ENCODE measurements at places on chromosomes 7 and 10. TPM values are rescaled to one million over a fixed set of nuclear protein-coding genes. Genes with fewer than 3 reads are reported as not detected.
A peak's percentile ranks its signal among the peaks of the same experiment; 100 is the strongest.

CRHR2 gene
- 0.07 TPM for total RNA-seq

GOLGA7B gene
- total RNA-seq: 0.04 TPM

FAM25G gene
- not detected for total RNA-seq

ARHGEF35 gene
- total RNA-seq: 19.2 TPM

C7orf57 gene
- 0.35 TPM for total RNA-seq

GRCh38 chr7:85114342-85114741, 72.5 kb downstream of the SEMA3D start:
- no peaks in the 10 kb centered on the region for H3K4me1 ChIP-seq
- no peak overlapping the region for H3K27ac ChIP-seq
- H3K4me3 ChIP-seq: no peak overlapping the region
- H3K36me3 ChIP-seq: no peaks in the 10 kb centered on the region
- H3K27me3 ChIP-seq: no peaks in the 10 kb centered on the region
- DNase-seq: no peak

DNA sequence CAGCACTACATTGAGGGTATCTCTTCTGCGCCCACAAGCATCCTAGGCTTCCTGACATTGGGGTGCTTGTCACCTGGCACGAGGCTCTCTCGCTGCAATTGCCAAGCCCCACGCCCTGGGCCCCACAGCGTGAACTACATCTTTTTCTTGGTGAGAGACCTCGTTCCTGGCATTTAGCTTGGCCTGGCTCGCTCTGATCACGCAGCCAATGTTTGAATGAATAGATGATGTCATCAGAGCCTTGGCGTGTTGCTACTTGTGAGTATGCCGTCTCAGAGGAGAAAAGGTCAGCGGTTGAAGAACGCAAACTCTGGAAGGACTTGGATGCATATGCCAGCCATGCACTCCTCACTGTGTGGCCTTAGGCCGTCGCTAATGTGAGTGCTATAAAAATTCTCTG, 150.2 kb upstream of the AUTS2 start:
- H3K4me3 ChIP-seq: no peak overlapping the region
- peaks cover 7% of the 10 kb centered on the region for H3K36me3 ChIP-seq
- no peak for DNase-seq
- no peak overlapping the region for H3K27ac ChIP-seq
- peaks cover 3% of the 10 kb centered on the region for H3K4me1 ChIP-seq

- H3K36me3 ChIP-seq: no peaks in the 10 kb centered on the region
- H3K27me3 ChIP-seq: no peaks in the 10 kb centered on the region
- no peaks in the 10 kb centered on the region for H3K4me1 ChIP-seq
- no peak overlapping the region for H3K4me3 ChIP-seq
- DNase-seq: no peak
Measured at GRCh38 chr7:151541709-151542499, 22.2 kb upstream of the RHEB start.

- no peak overlapping the region for H3K27ac ChIP-seq
- H3K4me3 ChIP-seq: no peak overlapping the region
- DNase-seq: no peak
- no peaks in the 10 kb centered on the region for H3K36me3 ChIP-seq
- H3K4me1 ChIP-seq: peaks cover 5% of the 10 kb centered on the region
Measured at GRCh38 chr10:50422259-50422658, 170.9 kb upstream of the ASAH2 start.

- no peaks in the 10 kb centered on the region for H3K36me3 ChIP-seq
- peak overlapping the region; percentile 85 for H3K4me3 ChIP-seq
- H3K4me1 ChIP-seq: peaks cover 11% of the 10 kb centered on the region
- H3K27ac ChIP-seq: no peak overlapping the region
- no peak for DNase-seq
Measured at GRCh38 chr10:21518149-21518640, 7.3 kb downstream of the SKIDA1 start.

DNA sequence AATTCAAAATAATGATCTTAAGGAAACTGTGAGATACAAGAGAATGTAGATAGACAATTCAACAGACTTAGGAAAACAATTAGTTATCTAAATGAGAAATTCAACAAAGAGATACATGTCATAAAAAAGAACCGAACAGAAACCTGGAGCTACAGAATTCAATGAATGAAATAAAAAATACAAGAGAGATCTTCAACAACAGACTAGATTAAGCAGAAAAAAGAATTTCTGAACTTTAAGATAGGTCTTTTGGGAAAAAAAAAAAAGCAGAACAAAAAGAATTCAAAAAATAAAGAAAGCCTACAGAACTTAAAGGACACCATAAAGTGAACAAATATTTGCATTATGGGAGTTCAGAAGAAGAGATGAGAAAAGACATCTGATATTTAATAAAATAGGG, 129.1 kb upstream of the FOXK1 start:
- no peak for DNase-seq
- H3K4me1 ChIP-seq: no peaks in the 10 kb centered on the region
- H3K27ac ChIP-seq: no peak overlapping the region
- H3K4me3 ChIP-seq: no peak overlapping the region
- no peaks in the 10 kb centered on the region for H3K36me3 ChIP-seq
- H3K27me3 ChIP-seq: no peaks in the 10 kb centered on the region

DNA sequence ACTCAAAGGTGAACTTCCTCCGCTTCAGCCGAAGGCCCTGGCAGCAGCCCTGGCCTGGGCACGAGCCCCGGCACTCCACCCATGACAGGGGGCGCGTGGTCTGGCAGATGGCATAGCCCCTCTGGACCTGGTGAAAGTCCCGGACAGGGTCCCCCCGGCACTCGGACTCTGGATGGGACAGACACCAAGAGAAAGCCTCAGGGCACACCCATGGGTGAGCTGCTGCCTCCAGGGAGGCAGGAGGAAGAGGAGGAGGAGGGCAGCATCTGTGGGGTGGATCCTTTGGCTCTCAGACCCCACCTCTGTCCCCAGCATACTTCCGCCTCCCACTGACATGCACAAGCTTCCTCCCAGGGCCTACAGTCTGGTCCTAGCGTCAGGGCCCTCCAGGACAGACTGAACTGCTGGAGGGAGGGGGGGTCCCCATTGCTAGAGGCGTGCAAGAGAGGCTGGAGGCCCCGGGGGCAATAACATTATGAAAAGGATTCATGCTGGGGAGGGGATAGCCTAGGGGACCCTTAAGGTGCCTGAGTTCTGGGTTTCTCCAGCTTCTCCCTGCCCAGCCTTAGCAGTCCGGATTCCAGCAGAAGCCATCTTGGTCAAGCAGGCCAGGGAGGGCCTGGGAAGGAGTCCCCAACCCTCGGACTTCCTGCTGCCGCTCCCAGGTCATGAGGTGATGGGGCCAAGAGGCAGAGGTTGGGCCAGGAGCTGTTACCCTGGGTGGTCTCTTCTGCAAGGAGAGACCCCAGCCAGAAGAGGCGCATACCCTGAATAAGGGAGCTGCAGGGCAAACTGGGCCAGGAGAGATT, 169.3 kb downstream of the LCOR start:
- no peaks in the 10 kb centered on the region for H3K36me3 ChIP-seq
- DNase-seq: no peak
- H3K4me1 ChIP-seq: no peaks in the 10 kb centered on the region
- no peaks in the 10 kb centered on the region for H3K27me3 ChIP-seq
- H3K27ac ChIP-seq: no peak overlapping the region

- H3K27me3 ChIP-seq: no peaks in the 10 kb centered on the region
- no peak overlapping the region for H3K27ac ChIP-seq
- no peaks in the 10 kb centered on the region for H3K4me1 ChIP-seq
- no peak for DNase-seq
- H3K36me3 ChIP-seq: 0 out of 2 replicates have a peak, but pooled peaks cover 4% of the 10 kb centered on the region
- H3K4me3 ChIP-seq: no peak overlapping the region
Measured at GRCh38 chr7:11858622-11859302, 26.8 kb upstream of the THSD7A start.

DNA sequence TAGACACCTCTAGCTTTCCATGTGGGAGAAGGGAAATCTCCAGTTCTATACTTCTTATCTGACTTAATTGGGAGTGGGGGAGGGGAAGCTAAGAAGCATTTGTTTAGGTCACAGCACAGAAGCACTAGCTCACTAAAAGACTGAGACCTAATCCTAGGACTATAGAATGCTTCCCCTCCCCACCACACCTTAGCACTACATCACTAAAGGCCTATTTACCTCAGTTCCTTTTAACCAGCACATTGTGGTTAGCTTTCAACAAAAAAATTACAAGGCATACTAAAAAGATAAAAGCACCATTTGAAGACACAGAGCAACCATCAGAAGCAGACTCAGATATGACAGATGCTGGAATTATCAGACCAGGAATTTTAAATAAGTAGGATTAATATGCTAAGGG, 53.8 kb upstream of the ADRA2A start:
- H3K4me1 ChIP-seq: no peaks in the 10 kb centered on the region
- peaks cover 41% of the 10 kb centered on the region for H3K36me3 ChIP-seq
- H3K27ac ChIP-seq: no peak overlapping the region
- H3K4me3 ChIP-seq: no peak overlapping the region

DNA sequence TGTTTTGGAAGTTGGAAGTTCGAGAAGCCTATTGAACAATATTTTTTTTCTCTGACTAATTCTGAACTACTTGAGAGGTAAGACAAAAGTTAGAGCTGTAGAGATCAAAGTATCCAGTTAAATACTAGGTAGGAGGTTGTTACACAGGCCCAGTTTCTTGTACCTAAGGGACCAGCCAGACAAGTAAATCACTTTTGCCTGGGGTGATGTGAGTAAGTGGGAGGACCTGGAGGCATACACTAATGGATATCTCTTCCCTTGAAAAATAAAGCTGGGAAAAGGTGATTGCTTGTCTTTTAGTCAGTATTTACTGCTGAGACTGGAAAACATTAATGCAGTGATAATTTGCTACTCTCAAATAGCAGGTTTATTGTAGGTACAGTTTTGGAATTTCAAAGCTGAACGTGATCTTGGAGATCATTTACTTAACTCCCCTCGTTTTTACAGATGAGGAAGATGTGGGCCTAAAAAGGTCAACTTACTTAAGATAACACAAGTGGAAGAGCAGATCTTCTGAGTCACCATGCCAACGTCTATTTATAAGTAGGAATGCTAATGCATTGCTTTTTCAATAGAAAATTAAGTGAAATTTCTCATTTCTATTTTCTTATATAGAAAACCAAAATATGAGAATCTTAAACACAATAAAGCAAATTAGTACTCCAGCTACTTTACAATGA, 181.3 kb downstream of the PPP1R9A start:
- no peaks in the 10 kb centered on the region for H3K36me3 ChIP-seq
- no peak for DNase-seq
- H3K4me3 ChIP-seq: no peak overlapping the region
- H3K4me1 ChIP-seq: no peaks in the 10 kb centered on the region
- H3K27me3 ChIP-seq: no peaks in the 10 kb centered on the region

DNA sequence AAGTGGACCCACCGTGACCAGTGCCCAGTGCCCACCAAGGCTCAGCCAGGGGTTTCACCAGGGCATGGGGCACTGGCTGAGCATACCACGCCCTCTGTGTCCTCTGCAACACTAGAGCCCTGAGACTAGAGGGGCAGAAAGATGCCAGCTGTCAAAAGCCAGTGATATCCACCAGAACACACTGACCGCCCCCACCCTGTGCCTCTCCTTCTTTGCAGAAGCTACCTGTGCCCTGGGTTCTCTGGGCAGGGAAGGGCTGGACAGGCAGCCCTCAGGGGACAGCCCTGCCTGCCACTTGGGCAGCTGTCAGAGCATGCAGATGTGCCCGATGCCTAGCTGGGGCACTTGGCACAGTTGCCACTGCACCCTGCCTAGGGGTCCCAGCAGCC, 494 bp downstream of the VSIR start:
- H3K36me3 ChIP-seq: no peaks in the 10 kb centered on the region
- H3K4me3 ChIP-seq: peak overlapping the region; percentile 56
- peaks cover 5% of the 10 kb centered on the region for H3K27me3 ChIP-seq
- no peak for DNase-seq
- H3K27ac ChIP-seq: no peak overlapping the region
- no peaks in the 10 kb centered on the region for H3K4me1 ChIP-seq

- H3K27me3 ChIP-seq: no peaks in the 10 kb centered on the region
- no peaks in the 10 kb centered on the region for H3K36me3 ChIP-seq
- no peaks in the 10 kb centered on the region for H3K4me1 ChIP-seq
Measured at GRCh38 chr7:30800785-30801252, 29.6 kb downstream of the MINDY4 start.

- H3K27me3 ChIP-seq: peaks cover 2% of the 10 kb centered on the region
- no peak overlapping the region for H3K27ac ChIP-seq
- no peaks in the 10 kb centered on the region for H3K36me3 ChIP-seq
- H3K4me3 ChIP-seq: no peak overlapping the region
Measured at GRCh38 chr10:46560952-46561351, 4.5 kb upstream of the GPRIN2 start.

DNA sequence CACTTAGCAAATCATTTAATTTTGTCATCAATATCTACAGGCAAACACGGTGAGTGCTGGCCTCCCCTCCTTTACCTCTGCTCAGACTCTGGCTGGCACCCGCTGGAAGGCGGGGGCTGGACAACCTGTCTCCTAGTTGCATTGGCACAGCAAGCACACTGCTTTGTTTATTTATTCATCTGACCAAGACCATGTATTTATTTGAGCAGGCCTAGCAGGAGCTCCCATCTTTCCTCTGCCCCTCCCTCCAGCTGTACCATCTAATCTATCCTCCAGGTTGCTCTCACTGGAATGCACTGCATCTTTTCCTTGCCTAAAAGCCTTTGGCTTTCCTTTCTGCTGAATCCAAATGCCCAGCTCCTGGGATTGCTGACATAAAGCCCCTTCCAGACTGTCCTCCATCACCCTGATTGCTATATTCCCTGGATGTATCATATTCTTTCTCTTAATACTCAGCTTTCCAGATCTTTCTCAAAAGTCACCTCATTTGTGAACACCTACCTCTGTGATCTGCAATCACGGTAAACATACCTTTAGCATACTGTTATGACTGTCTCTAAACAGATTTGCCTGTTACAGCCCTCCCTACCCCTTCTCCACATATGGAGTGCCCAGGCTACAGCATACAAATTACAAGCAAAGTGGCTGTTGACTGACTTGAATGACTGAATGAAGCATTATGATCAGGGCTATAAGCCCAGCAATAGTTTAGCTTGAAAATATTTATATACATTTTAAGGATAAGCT, 9.6 kb downstream of the ELMO1 start:
- no peaks in the 10 kb centered on the region for H3K27me3 ChIP-seq
- DNase-seq: no peak
- H3K36me3 ChIP-seq: no peaks in the 10 kb centered on the region
- no peak overlapping the region for H3K27ac ChIP-seq
- no peak overlapping the region for H3K4me3 ChIP-seq

DNA sequence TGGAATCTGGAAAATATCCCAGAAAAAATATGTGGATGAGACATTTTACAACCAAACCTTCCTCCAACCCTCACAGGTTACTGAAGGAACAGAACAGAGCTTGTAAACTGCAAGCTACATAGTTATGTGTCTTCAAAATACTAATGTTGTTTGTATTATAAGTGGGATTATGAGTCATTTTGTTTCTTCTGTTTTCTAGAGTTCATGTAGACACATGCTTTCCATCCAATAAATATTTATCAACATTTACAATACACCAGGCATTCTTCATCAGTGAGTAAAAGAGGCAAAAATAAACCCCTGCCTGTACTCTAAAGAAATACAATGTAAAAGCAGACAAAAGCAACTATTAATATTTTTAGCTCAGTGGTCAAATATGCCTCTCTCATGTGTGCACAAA, 38.0 kb upstream of the TES start:
- DNase-seq: no peak
- H3K4me3 ChIP-seq: no peak overlapping the region
- H3K4me1 ChIP-seq: peaks cover 4% of the 10 kb centered on the region
- H3K27me3 ChIP-seq: no peaks in the 10 kb centered on the region
- H3K27ac ChIP-seq: no peak overlapping the region
- no peaks in the 10 kb centered on the region for H3K36me3 ChIP-seq

- no peaks in the 10 kb centered on the region for H3K27me3 ChIP-seq
- H3K27ac ChIP-seq: no peak overlapping the region
- no peak for DNase-seq
- no peaks in the 10 kb centered on the region for H3K36me3 ChIP-seq
Measured at GRCh38 chr7:55081068-55081467, 62.3 kb downstream of the EGFR start.

- no peak overlapping the region for H3K27ac ChIP-seq
- H3K4me1 ChIP-seq: peaks cover 2% of the 10 kb centered on the region
- peaks cover 38% of the 10 kb centered on the region for H3K36me3 ChIP-seq
- H3K27me3 ChIP-seq: no peaks in the 10 kb centered on the region
- peak overlapping the region; percentile 78 for H3K4me3 ChIP-seq
- no peak for DNase-seq
Measured at GRCh38 chr7:2843711-2844152, 376 bp downstream of the GNA12 start.
